Activated CD8-positive, alpha-beta T cell treated with anti-CD3 and anti-CD28 coated beads, Interleukin-2, amount 10 ng/mL, durations not matched to agents 7 days and 5 days (primary cell): ENCODE measurements at places on chromosomes 2 and 18. TPM values are rescaled to one million over a fixed set of nuclear protein-coding genes. Genes with fewer than 3 reads are reported as not detected.

- no peak for DNase-seq
These were observed 146.3 kb upstream of the ZC3H15 start for GRCh38 chr2:186339716-186340115.

Gene MYO3B
- total RNA-seq: 0.23 TPM

DNA sequence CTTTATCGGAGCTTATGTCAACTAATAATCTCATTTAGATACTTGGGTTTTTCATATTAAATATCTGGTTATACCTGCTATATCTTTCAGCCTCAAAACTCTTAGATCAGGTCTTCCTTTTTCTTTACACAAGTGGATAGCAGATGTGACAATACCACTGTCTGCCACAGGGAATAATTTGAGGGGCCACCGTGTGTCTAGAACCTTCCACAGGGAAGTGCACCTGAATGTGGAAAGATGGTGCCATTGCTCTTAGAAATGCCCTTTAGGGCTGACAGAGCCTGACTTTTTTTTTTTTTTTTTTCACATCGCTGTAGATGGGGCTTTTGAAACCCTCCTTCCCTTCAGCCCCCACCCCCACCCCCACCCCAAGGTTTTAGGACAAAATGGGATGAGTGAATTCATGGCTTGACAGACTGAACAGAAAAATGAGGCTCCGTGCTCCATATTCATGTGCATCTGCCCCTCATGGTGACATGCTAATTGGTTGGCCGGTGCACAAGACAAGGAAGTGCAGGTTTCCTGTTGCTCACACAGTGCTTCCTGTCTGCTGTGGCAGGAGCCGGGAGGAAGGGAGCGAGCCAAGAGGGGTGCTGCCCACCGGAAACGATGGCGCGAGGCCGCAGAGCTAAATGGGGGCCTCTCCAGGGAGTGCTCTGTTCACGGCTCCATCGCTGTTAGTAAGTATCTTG is 246.0 kb downstream of the LDLRAD4 start:
- peak; percentile 85 for DNase-seq

DNA sequence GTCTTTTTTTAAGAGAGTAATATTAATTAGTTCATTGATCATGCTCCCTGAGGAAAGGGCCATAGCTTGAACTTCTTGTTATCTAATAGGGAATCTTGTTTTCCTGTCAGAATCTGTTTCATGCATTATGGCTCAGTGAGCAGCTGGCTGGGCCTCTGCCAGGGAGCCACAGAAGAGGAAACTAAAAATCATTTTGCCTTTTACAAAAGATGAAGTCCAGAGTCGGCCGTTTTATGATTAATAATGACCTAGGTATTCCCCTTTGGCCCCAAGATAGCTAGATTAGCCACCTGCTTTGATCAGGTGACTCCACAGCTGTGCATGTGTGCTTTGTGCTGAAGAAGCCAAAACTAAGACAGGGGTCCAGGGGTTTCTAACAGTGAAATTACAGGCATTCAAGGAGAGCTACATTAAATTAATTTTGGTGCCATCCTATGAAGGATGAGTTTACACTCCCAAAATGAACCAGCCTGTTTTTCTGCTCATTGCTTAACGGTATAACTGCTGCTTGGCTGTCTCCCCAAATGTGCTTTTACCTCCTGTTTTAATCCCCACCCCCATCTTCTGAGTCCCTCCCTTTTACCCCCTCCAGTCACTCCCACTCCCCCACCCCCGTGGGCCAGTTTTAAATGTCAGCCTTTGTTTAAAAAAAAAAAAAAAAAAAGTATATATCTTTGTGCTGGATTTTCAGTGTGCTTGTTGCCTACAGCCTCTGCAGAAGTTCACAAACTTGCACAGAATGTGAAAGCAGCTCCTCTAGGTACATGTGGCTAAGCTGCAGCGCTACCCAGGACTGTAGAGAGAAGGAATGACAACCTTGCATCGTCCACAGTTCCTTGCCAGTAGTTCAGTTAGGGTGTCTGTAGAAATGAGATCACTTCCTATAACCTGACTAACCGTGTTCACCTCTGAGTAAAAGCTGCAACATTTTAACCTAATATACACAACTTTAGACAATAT is 93.1 kb downstream of the CABLES1 start:
- peak; percentile 50 for DNase-seq

Gene SPATA3
- 0.29 TPM for total RNA-seq
